ENCODE measurements at places on chromosomes 1 and 21.

DNA sequence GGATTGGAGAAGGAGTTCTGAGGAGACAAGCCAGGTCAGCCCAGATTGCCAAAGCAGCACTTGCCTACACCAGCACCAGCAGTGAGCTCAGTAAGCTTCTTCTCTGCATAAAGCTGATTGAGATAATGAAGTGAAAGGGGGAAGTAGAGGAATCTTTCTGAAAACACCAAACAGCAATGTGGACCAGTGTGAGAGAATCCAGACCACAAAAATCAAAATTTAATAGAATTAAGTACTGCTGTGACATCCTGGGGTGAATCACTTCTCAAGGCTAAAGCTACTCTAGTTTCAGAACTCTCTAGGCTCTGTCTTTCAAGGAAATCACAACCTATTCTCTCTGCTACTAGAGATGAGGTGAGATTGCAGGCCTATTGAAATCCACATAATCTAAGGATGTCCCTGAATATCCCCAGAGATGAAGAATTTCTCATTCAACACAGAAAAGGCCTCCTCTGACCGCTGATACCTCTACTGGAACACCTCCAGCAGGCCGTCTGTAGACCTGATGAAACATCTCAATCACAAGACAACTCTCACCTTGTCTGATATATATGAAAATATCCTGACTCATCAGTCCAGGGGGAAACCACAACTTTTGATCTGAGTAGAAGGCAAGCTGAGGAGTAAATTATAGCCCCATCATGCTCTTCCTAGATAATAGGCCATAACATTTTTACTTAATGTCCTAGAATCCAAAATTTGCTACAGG, at the start of gene FCRL4:
Gene FCRL4 (minus strand): TSS at position 127 of the 709 bp plus-strand sequence. CDS start 141 bp downstream, outside the sequence.
- no peak for DNase-seq

- DNase-seq = no peak
Observed at GRCh38 chr1:15640667-15641066, 23.4 kb downstream of the DDI2 start.

- DNase-seq = peak; percentile 13
Observed at GRCh38 chr21:45887120-45887611, 94.4 kb upstream of the COL6A1 start.

DNA sequence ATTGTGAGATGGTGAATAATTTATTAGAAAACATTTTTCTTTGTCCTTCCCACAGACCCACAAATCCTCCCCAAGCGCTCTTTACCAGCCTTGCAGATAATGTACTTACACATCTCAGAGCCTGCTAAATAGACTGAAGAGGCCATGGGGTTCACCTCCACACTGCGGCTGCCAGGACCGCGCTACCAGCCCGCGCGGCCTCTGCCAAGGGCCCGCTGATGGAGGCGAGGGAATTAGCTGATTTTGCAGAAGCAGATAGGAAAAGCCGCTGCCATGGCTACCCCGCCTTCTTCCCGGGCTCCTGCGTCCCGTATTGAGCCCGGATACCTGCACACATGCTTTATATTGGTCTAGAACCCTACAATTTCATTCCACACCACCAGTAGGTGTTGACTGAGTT, 248.0 kb upstream of the FOXD3 start:
- DNase-seq = no peak

DNA sequence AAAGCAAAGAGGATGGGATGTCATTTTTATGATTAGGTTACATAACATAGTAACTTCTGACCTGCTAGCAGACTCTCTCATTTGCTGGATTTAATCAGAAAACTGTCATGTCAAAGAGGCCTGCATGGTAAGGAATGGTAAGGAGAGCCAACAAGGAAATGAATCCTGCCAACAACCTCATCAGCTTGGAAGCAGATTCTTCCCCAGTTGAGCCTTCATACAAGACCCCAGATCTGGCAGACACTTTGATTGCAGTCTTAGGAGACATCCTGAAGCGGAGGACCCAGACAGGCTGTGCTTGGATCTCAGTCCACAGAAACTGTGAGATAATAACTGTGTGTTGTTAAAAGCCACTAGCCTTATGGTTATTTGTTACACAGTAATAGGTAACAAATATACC, 27.6 kb upstream of the MARK1 start:
- no peak for DNase-seq

DNA sequence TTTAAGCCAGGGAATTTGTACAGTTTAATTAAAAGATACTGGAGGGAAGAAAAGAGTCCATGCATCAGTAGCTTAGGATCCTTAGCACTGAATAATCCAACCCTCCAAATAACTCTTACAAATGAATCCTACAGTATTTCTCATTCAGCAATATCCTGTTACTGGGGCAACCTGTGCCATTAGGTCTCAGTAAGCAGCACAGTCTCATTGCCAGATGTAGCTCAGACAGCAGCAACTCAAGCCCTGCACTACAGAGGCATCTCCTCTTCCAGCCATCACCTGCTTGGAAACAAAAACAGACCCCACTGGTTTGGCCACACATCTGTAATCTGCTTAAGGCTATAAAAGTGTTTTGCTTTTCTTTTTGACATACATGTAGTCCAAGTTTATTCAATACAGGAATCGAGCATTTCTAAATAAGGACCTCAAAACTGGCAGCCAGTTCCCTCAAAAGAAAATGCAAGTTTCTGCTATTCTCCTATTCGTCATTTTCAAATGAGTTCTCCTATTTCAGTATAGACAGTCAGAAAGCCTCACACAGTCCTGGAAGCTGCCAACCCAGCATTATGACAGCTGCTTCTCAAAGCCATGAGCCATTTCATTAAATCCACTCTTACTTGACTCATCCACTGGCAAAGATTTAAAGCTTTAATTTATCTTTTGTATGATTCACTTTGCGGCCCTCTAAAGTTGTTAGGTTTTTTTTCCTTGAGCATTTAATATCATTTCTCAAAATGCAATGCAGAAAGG, 129.0 kb downstream of the APP start:
- no peak for DNase-seq

DNA sequence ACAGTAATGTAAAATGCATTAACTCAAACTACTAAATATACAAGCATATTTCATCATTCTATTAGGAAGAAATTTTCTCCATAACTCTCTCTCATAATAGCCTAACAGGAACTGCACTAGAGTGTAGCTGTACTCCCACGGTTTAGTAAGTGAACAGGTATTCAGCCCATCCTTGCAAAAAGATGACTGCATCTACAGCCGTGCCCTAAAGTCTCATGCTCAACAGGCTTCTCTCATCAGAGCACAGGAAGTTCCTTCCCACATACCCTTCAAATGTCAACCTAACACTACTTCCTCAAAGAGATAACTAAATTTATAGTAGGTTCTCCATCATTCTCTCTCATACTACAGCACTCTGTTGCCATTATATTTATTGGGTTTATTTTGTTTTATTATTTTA, 251.6 kb downstream of the AKT3 start:
- DNase-seq = peak; percentile 66

- DNase-seq = no peak
Observed at GRCh38 chr1:150422541-150422940, 58.6 kb downstream of the RPRD2 start.

DNA sequence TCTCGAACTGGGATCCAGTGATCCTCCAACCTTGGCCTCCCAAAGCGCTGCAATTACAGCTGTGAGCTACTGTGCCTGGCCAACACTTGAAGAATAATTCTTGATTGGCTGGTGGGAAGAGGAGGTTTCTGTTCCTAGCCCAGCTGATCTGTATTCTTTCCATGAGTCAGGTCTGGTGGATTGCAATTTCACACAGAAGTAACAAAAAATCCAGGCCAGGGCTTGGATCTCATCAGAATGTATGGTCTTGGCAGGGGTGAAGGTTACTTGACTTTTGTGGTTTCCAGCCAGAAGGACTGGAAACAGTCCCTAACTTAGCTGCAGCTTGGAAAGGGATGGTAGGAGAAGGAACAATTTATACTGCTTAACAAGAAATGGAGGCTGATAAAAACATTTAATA, 5.1 kb upstream of the HP1BP3 start:
- DNase-seq = peak; percentile 89

GRCh38 chr1:59298710-59299346, 1.9 kb downstream of the FGGY start:
- DNase-seq = peak; percentile 37

DNA sequence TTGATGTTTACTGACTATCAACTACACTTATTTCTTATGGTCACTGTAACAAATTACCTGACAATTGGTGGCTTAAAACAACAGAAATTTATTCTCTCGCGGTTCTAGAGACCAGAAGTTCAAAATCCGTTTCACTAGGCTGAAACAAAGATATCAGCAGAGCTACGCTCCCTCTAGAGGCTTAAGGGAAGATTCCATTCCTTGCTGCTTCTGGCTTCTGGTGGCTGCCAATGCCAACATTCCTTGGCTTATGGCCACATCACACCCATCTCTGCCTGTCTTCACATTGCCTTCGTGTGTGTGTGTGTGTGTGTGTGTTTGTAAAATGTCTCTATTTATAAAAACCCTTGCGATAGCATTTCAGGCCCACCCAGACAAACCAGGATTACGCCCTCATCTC, 66.4 kb downstream of the LMX1A start:
- DNase-seq = no peak

DNA sequence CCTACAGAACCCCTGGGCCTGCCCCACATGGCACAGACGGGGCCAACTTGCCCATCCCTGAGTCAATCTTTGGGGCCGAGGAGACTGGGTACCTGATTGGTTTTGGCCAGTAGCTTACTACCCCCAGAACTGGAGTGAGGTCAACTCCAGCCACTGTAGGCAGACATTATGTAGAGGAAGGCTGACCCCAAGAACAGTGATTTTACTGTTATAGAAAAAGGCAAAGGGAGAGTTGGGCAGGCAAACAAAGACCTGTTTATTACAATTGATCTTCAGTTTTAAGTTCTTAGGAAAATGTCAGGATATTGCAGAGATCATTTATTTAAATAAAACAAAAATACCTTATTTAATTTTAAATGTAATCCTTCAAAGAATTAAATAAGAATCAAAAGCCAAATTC, 653.8 kb downstream of the NPHP4 start:
- no peak for DNase-seq

DNA sequence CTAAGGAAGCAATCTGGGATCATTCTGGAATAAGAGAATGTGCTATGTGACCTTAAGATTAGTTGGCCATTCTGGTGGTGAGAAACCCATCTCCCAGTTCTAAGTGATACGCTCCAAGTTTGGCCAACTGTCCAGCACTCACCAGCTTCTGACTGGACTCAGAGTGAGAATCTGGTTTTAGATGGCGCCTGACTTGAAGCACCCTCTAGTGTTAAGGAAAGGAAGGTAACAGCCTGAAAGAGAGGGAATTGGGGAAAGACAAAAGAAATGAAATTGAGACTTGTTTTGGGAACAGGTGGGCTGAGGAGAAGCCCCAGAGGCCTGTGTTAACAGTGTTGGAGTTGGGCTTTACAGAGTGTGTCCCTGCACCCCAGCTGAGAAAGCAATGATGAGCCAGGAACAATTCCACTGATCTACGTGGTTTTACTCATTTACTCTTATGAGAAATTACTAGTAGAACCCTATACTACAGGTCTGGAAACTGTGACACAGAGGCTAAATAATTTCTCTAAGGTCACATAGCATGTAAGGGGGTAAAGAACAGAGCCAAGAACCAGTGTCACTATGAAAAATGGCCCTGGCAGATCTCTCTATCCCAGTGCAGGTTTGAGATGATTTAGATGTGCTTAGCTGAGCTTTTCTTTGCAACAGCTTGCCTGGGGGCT, 9.3 kb upstream of the FCAMR start:
- DNase-seq = peak; percentile 24

GRCh38 chr1:248703674-248704073, 1.1 kb upstream of the OR14I1 start:
- no peak for DNase-seq

- no peak for DNase-seq
Observed at GRCh38 chr1:101240041-101240430, 3.2 kb downstream of the S1PR1 start.

- DNase-seq = no peak
Observed at GRCh38 chr1:109225711-109226445, 12.2 kb downstream of the SARS1 start.

- DNase-seq = no peak
Observed at GRCh38 chr1:197367627-197368026, 99.6 kb downstream of the CRB1 start.

GRCh38 chr1:221687836-221688487, 53.9 kb downstream of the DUSP10 start:
- no peak for DNase-seq

DNA sequence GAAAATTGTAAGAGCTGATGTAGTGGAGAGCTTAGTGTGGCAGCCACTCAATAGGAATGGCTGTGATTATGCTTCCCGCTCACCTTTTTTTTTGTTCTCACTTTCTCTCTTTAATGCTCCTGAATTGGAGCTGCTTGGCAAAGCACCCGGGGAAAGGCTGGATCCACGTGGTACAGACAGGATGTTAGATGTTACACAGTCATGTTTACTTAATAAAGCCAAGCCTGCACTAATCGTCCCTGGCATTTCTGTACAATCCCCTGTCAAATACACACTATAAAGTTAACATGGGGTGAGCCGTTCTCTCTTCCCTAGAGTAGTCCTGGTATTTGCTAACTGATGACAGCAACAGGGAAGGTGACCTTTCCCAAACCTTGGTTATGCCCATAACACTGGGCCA, 187.8 kb downstream of the ZSCAN20 start:
- DNase-seq = peak; percentile 8

GRCh38 chr1:204730826-204731459, 45.4 kb upstream of the LRRN2 start:
- no peak for DNase-seq

- DNase-seq = no peak
Observed at GRCh38 chr1:86516335-86516734, 30.5 kb upstream of the CLCA4 start.

Data from fibroblast of villous mesenchyme (primary cell).